ENCODE measurements at places on chromosomes 1 and 21. TPM values are rescaled to one million over a fixed set of nuclear protein-coding genes. Genes with fewer than 3 reads are reported as not detected.

The HNRNPR gene
- 140 TPM for total RNA-seq

The ACAP3 gene
- total RNA-seq = 73.8 TPM

The ATP1B1 gene
- 45.5 TPM for total RNA-seq

The NEGR1 gene
- 5.0 TPM for total RNA-seq

The SERPINC1 gene
- not detected for total RNA-seq

DNA sequence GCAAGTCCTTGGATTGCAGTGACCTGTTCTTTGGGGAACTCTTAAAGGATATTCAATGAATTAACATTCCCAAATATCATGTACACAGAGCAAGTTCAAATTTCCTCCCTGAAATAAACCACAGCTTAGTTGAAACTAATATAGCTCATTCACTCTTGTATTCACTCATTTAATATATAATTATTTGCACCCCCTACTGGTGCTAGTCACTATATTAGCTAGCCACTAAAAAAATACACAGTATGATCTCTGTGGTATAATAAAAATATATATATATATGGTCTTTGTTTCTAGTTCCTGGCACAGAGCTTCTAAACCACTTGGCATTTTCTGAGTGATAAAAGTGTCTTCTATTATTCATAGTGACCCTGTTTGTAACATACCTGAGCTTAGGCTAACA lies 177.3 kb upstream of the LYPLAL1 start:
- DNase-seq = no peak

GRCh38 chr1:43129426-43129825 lies 42.7 kb downstream of the EBNA1BP2 start:
- DNase-seq = no peak

GRCh38 chr21:30337772-30338171 lies 278 bp upstream of the KRTAP27-1 start:
- DNase-seq = no peak

GRCh38 chr1:87760155-87760554 lies 431.5 kb downstream of the LMO4 start:
- DNase-seq = no peak

DNA sequence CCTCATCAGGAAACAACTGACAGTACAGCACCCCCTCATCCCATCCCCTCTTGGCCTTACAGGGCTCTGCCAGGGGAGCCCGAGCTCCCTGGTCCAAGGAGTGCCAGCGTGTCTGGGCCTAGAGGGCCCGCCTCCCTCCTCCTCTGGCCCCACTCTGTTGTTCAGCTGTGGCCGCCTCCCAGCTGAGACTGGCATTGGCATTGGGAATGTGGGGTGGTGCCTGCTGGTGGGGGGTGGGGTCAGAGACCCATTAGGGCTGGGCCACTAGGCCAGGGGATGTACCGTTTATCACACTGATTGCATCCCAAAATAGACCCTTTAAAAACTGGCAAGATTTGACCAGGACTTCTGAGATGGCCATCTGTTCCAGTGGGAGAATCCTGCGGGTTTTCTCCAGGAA lies 1.4 kb downstream of the LDLRAP1 start:
- DNase-seq = no peak

- no peak for DNase-seq
Measured at GRCh38 chr1:50422675-50422945, 633 bp downstream of the DMRTA2 start.

All from osteocyte (in vitro differentiated cells).